ENCODE measurements at places on chromosomes 13 and 19.

DNA sequence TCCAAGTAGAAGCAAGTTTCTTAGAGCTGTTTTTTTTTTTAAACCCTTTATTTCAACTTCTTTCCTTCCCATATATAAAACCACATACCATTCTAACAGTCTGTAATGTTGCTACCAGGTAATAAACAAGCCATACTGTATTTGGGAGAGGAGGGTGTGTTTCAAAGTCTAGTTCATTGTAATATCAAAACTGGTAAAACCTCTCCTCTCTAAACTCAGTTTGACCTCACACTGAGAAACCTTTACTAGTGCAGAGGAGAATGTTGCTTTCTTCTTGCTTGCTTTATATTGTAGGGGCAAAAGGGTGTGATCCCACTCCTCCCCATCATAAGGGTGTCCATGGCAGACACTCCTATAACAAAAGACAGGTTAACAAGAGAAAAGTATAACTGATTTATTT is 155.1 kb downstream of the GGACT start:
- no peak for DNase-seq

GRCh38 chr13:48656608-48657007 is 2.9 kb downstream of the CYSLTR2 start:
- no peak for DNase-seq

DNA sequence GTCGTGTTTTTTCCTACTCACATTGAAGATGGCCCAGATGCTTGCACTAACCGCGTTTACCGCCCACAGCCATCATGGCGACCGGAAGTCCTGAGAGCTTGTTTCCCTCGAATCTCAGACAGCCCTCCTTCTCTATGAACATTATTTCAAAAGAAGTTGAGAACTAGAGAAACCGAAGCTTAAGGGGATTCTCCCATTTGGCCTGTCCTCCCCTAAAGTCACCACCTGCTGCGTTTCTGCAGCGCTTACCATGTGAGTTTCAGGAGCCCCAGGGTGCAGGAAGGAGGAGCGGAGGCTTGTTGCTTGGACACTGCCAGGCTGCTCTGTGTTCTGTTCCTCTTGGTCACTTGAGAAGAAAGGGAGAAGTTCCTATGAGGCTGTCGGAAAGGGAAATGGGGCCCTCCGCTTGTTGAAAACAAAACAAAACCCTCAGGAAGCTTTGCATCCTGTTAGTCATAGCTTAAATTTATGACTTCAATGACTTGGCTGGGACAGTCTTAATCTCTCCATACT is 6.2 kb downstream of the CARD8 start:
- DNase-seq = no peak

DNA sequence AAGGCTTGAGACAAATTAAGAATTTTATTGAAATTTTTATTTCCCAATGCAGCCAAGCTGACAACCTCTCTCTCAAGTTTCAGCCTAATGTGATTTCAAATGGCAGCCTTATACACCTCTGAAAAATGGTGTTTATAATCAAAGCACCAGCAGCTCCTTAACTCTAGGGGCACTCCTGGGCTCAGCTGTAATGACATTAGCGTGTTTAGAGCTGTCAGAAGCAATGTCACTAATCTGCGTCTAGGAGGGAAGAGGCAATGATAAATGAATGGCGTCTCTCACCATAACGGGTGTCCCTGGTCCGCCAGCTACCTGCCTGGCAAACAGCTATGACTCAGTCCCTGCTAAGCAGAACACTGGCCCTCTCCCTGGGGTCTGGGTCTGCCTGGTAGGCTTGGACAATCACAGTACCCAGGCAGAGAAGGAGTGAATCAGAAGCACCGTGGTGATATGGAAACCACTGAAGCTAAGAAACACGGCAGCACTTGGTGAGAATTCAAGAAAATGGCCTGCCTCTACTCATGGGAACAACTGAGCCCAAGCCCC is 131.8 kb upstream of the VSTM2B start:
- DNase-seq = no peak

DNA sequence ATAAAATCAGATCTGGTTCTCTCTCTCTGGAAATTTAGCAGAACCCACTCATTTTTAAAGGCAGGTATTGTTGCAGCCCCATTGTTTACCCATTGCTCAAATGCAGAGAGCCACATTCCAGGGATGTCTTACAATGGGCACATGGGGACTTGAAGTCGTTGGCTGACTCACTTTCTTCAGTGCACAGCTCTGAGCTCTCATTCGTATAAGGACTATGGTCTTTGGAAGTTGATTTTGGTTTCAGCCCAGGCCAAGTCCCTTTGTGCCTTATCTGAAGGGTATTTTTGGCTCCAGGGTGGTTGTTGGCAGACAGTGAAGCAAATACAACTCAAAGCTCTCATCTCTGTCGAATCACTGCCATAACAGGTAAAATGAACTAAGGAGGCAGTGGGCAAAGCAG is 47.3 kb upstream of the CLDN10 start:
- DNase-seq = no peak

GRCh38 chr13:63632321-63632720 is 2216.7 kb upstream of the PCDH20 start:
- no peak for DNase-seq

Measured in brain pericyte (primary cell).